Neural crest cell (in vitro differentiated cells): ENCODE measurements at places on chromosomes 7 and 10. TPM values are rescaled to one million over a fixed set of nuclear protein-coding genes. Genes with fewer than 3 reads are reported as not detected.

The ZNF804B gene
- total RNA-seq, result not detected in 2 replicates

The MUC3A gene
- 0.16 TPM in 1 of 2 replicates, not detected in the other for total RNA-seq

The UTF1 gene
- total RNA-seq, result not detected in 2 replicates

GRCh38 chr10:86106616-86107015 is 260.0 kb downstream of the GRID1 start:
- H3K27ac ChIP-seq, result peak overlapping the region; percentile 57
- no peak for DNase-seq
- no peaks in the 10 kb centered on the region for H3K36me3 ChIP-seq
- H3K27me3 ChIP-seq, result no peaks in the 10 kb centered on the region

DNA sequence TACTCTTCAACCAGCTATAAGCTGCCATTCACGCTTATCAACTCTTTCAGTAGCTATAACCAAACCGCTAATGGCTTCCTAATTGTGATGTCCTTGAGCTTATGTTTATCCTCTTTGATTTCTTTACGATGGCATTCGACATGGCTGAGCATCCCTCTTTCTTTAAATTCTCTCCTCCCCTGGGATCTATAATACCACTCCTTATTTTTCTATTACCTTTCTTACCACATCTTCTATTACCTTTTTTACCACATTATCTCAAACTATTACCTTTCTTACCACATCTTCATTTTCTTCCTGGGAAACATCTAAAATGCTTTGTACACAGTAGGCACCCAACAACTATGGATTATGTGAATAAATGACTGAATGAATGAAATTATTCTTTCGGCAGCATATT is 13.1 kb downstream of the ZCWPW1 start:
- H3K27me3 ChIP-seq, result peaks cover 14% of the 10 kb centered on the region
- no peaks in the 10 kb centered on the region for H3K36me3 ChIP-seq
- no peak overlapping the region for H3K27ac ChIP-seq
- H3K4me3 ChIP-seq, result no peak overlapping the region
- no peaks in the 10 kb centered on the region for H3K4me1 ChIP-seq
- DNase-seq, result no peak
